ENCODE measurements at places on chromosomes 11 and 22.
A peak's percentile ranks its signal among the peaks of the same experiment; 100 is the strongest.

DNA sequence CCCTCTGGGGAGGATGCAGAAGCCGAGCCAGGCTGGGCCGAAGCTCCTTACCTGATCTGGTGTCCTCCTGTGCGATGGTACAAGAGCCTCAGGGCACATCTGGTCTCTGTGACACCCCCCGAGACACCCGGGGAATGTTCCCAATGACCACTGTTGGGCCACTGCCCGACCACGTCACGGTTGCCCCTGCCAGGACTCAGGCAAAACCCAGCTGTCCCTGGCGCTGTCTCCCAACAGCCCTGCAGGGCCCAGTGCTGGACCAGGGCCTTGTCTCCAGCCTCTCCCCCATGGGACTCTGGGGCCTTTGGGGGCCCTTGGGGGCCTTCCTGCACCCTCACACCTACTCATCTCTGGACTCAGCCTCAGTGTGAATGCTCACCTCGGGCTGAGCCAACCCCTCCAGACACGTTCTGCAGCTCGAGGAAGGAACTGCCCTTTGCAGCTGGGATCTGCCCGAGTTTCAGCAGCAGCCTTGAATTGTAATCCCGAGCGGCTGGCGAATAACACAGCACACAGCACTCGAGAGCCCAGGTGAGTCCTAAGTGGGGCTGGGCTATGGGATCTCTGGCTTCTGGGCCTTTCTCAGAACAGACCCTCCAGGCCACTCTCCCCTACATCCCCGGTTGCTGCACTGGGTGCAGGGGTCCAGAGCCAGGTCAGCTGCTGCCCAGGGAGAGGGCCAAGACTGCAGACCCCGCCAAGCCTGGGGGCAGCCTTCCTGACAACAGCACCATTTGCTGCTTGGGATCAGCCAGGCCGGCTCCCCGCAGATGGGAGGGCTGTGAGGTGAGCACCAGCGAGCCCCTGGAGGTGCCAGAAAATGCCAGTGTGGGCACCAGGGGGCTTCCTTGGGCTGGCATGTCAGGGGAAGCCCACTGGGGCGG, 39.8 kb downstream of the RTN4R start:
- DNase-seq = no peak

- no peak for DNase-seq
Observed at GRCh38 chr22:25027959-25028840, 75.7 kb downstream of the KIAA1671 start.

DNA sequence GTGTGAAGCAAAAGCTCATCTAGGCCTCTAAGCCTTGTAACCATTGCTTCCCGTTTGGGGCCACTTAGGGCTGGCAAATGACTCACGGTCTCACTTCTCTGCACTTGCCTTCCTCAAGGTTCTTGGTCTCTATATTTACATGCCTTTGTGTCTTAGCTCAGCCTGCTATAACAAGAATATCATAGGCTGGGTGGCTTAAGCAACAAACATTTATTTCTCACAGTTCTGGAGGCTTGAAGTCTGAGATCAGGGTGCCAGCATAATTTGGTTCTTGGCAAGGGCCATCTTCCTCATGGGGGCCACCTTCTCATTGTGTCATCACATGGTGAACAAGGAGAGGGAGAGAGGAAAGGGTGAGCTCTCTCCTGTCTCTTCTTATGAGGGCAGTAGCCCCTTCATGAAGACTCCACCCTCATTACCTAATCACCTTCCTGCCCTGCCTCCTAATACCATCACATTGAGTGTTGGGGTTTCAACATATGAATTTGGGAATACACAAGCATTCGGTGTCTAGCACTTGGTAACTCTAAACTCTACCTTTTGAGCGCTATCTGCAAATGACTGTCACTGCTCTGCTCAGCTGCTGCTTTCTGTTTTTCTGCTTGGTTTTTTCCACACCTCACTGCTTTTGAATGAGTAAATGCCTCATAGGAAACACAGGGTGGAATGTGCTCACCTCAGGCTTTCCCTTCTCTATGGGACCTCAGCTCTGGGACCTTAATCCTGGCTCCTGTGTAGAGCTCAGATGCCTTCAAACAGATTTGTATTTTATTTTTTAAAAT, 16.2 kb upstream of the ME3 start:
- DNase-seq = no peak

DNA sequence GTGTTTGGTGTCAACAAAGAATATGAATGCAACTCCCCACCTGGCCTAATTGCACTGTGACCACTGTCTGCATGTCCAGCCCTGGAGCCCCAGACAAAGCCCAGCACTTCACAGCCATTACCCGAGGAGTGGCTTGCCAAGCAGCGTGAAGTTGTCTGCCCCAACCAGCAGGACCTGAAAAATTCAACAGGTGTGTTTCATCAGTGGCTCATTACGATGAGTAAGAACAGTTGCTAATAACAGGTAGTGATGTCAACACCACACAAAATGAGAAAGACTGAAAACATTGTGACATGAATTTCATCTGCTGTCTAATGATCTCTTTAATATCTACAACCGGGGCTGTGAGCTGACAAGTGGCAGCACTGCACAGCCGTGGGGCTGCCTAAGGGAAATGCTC, 10.3 kb downstream of the MRPL21 start:
- DNase-seq = no peak

DNA sequence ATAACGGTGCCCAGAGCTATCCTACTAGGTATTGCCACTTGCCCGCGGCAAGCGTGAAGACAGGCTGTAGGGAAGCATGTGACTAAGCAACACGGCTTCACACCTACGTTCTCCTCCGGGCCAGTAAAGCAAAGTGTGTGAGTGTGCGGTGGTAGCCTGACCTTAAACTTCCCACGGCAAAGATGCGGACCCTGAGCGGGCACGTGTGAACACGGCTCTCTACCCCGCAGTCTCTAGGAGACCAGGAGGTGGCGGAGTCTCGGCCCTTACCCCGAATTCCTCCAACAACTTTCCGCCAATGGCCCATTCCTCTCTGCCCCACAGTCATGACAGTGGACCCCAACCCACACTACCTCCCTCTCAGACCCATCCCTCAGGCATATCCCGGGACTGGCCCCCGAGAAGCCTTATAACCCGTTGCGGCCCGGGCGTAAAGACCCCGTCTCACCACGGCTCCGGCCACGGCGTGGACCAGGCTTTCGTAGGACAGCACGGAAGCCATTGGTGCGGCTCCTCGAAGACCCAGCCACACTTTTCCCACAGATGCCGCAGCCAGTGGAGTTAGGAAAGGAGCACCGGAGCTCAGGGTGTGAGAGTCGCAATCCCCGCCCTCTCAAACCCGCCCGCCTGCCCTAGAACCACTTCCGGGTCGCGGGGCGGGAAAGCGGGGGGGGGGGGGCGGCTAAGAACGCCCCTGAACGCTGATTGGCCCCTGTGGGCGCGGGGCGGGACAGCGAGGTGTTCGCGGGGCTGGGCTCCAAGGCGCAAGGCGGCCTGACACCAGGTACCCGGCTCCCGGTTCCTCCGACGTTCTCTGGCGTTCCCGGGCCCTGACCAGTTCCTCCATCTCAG, at the start of gene SLC25A17:
Gene SLC25A17 (minus strand): TSS at position 600 of the 852 bp plus-strand sequence. CDS start 98 bp downstream, at position 502.
- peak; percentile 85 for DNase-seq

DNA sequence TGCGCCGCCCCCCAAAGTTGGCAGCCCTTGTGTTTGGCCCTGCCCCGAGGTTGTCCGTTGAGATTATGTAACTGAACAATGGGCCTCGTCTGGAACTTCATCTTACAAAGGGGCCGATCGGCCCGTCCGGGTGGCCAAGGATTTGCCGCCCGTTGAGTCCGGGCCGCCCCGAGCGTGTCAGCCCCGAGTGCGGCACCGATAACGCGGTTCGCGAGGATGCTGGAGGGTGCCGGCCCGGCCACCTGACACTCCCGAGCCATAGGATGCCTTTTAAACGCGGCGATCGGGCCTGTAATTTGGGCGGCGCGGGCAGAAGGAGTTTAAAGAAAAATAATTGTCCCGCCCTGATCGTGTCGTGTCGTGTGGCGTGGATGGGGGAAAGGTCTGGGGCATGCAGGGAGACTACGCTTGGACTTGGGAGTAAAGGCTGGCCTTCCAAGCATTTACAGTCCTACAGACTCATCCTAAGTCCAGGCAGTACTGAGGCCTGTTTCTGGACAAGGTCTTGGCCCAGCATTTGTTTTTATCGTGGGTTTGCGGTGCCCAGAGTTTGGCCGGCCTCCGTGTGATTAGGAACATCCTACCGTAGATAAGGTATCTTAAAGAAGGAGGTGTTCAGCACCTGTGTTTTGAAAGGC, 1.3 kb downstream of the WEE1 start:
- DNase-seq = peak; percentile 13

- DNase-seq = no peak
Observed at GRCh38 chr11:109756521-109756920, 334.5 kb downstream of the C11orf87 start.

DNA sequence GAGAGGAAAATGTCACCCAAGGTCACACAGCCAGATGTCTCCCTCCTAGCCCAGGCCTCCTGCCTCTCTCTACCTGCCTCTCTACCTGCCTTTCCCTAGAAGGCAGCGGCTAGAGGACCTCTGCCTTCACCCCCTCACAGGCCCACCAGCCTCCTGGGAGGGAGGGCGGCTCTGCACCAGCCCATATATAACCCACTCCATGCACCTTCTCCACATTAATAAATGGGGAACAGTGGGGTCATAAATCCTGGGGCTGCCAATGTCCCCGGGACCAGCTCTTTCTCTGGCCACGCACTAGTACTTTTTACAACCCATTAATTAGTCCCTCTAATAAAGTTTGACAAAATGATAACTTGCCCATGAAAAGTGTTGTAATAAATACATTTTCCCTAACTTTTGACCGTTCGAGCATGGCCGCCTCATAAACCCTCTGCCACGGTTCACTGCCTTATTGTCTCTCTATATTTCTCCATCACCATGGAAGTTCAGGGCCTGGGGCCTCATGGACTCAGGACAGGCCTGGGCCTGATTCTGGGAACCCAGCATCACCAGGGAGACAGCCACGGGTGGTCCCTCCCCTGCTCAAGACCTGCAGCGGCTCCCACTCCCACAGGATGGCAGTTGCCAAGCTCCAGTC, 102.1 kb downstream of the MN1 start:
- DNase-seq = no peak

GRCh38 chr11:44950625-44951476, at the start of gene TP53I11:
TP53I11 (minus strand) TSS chr11:44950883; CDS start chr11:44938335, 12,548 bp downstream.
- DNase-seq = peak; percentile 75

- DNase-seq = no peak
Observed at GRCh38 chr11:22577854-22578253, 47.8 kb downstream of the FANCF start.

DNA sequence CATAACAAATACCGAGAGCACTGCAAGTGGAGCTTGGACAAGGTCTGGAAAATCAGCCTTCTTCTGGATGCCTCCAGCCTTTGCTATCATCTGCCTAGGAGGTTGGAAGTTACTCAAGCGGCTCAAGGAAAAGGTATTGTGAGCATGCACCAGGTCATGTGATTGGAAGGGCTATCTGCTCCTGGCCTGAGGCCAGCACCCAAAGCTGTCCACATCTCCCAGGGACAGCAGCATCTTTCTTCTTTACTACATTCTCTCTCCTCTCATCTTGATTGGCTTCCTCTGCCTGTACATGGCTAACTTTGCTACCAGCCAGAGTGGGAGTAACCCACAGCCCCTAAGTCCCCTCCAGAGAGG, 44.2 kb upstream of the AMPD3 start:
- DNase-seq = no peak

DNA sequence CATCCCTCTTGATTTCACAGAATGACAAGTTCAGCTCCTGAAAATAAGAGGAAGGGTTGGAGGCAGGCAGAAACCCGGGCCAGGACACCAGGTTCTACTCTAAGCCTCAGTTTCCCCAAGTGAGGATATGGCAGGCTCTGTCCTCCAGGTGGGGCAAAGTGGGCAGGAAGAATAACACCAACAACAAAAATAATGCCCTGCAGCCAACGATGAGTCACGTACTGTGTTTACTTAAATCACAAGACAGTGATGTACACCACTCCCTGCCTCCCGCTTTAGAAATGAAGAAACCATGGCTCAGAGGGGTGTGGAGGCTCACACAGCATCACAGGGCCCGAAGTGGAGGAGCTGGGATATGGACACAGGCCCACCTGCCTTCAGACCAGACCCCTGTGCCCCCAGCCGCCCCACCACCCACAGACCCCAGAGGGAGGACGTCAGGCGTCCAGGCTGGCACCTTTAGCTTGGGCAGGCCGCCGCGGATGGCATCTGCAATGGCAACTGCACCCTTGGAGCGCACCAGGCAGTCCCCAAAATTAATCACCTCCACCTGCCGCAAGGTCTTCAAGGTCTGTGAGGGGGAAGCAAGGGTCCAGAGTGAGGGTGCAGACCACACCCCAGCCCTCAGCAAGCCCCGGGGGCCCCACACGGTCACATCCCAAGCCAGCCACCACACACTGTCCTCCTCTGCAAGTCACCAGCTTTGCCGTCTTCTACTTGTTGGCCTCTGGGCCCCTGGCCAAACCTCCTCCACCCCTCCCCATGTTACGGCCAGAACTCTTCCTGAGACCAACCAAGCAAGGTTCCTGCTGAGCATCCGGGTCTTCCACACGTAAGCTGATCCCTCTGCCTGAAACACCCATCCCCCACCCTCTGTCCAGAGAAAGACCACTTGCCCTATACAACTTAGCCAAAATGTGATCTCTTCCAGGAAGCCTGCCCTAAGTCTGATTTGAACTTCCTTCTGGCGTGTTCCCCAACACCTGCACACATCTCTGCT, 15.8 kb upstream of the CHADL start:
- DNase-seq = no peak

GRCh38 chr11:69012092-69013008, 696 bp downstream of the MRGPRF start:
- DNase-seq = no peak
